ENCODE measurements at places on chromosomes 6 and 20. TPM values are rescaled to one million over a fixed set of nuclear protein-coding genes. Genes with fewer than 3 reads are reported as not detected.

The TXLNB gene
- total RNA-seq, result 0.09 TPM

The ZSCAN16 gene
- total RNA-seq, result 3.0 TPM

The KIAA1755 gene
- not detected for total RNA-seq

The CENPW gene
- total RNA-seq, result 42.7 TPM

The IP6K3 gene
- not detected for total RNA-seq

The WASF1 gene
- total RNA-seq, result 1.2 TPM

The OR2H2 gene
- not detected for total RNA-seq

The TMEM14B gene
- 98.0 TPM for total RNA-seq

DNA sequence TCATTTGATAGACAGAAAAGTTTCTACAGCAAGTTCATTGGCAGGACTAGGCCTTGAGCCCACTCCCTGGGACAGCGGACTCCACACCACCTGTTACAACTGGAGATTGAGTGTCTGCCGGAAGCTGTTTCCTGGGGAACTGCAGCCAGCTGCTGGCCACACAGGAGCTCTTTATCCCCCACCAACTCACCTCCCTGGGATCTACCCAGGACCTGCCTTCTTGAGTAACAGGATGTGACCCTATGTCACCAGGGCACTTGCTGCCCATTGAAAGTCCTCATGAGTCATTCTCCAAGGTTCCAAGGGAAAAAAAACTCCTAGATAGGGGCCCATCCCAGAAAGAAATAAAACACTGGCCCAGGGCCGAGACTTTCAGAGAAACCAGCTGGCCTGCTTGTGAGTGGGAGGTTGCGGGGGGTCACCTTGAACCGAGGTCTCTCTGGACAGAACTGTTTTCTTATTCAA lies 37.4 kb upstream of the SLC9A8 start:
- no peak for DNase-seq

DNA sequence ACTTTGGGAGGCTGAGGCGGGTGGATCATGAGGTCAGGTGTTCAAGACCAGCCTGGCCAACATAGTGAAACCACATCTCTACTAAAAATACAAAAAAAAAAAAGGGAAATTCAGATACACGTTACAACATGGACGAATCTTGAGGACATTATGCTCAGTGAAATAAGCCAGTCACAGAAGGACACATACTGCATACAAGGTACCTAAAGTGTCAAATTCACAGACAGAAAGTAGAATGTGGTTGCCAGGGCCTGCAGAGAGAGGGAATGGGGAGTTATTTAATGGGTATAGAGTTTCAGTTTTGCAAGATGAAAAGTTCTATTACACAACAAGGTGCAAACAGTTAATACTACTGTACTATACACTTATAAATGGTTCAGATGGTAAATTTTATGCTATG lies 75.1 kb downstream of the SNX5 start:
- DNase-seq, result no peak

GRCh38 chr6:79734374-79734773 lies 103.2 kb downstream of the SH3BGRL2 start:
- no peak for DNase-seq

GRCh38 chr20:25116739-25117458 lies 35.0 kb upstream of the VSX1 start:
- DNase-seq, result no peak

DNA sequence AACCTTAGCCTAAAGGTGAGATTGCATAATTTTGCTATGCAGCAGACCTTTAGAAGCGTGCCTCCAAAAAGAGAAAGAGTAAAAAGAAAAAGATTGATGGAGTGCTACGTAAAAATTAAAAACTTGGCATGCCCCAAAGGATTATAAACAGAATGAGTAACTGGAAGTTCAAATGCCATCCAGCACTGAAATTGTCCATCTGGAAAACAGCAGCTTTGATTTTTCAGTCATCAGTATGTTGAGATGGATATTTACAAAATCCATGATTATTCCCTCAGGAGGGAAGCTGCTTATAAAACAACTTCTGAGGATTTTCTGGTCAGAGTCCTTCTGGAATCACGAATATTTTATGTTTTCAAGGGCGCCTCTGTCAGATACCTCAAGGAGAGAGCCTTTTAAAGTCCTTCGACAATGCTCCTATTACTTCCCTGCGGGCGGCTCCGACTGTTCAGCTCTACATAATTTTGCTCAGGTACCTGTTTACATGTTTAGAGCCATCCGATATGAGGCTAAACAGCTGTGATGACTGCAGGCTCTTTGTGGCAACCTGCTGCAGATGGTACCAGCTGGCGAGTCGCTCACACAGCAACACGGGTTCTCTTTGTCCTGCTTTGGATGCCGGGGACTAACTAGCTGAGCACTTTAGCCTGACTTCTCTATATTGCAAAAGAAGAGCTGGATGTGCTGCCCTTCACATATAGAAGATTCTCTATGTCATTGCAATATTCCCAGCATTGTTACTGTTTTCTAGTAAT lies 83.3 kb downstream of the RCAN2 start:
- DNase-seq, result no peak

GRCh38 chr20:40207655-40208054 lies 481.4 kb downstream of the MAFB start:
- DNase-seq, result no peak

- no peak for DNase-seq
Measured at GRCh38 chr6:104597541-104598050, 262.1 kb downstream of the HACE1 start.

- no peak for DNase-seq
Measured at GRCh38 chr6:75282706-75283105, 1.9 kb downstream of the TMEM30A start.

DNA sequence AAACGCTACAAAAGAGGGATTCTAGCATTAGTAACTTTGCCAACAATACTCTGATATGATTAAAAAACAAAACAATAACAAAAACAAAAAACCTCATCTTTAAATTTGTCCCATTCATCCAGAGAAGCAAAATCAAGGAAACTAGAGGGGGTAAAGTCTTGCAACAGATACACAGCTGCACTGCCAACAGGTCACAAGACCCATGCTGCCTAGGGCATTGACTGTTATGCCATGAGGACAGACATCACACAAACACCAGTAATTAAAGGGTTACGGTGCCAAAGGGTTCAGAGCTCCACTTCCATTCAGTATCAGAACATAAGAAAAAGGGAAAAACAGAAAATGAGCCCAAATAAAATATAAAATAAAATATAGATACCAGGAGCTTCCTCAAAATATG lies 1.6 kb downstream of the TBC1D20 start:
- no peak for DNase-seq

- no peak for DNase-seq
Measured at GRCh38 chr20:62202083-62202395, 18.0 kb downstream of the HRH3 start.

- DNase-seq, result no peak
Measured at GRCh38 chr6:149888659-149889058, 9.3 kb downstream of the RAET1E start.

GRCh38 chr6:149560736-149561135 lies 5.4 kb upstream of the GINM1 start:
- DNase-seq, result peak; percentile 71

- peak; percentile 71 for DNase-seq
Measured at GRCh38 chr20:34703424-34704176, 544 bp upstream of the TP53INP2 start.

DNA sequence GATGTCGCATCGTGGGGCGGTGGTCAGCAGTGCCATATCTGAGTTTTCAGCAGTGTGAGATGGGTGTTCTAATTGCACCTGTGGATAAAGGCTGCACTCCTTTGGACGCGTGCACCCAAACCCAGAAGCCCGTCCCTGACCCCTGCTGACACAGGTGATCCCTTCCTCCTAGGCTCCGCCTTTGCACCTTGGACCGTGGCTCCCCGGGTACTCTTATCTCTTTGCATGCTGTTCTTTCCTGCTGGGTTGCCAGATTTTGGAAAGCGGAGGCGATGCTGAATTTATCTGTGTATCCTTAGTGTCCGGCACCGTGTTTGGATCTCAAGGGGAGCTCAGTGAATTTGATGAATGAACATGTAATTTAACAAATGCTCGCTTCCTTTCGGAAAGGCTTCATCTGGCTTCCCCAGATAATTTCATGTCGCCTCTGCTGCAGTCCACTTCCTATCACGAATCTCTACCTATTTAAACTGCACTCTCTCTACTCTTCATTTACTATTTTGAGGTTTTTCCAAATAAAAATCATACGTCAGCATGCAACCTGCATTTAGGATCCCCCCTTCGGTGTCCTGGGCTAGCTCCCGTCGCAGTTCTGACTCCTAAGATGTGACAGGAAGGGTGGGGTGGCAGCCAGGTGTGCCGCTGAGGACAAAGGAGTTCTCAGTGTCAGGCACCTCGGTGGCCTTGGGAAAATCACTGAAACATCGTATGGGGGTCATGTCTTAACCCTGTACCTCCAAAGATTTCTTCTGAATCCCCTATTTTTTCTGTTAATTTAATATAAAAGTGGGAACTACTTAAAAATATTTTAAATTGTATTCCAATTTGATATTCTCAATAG lies 753 bp upstream of the PERP start:
- peak; percentile 74 for DNase-seq

Measured in activated CD4-positive, alpha-beta T cell treated with anti-CD3 and anti-CD28 coated beads, Interleukin-2, amount 10 ng/mL, durations not matched to agents 24 days and 14 days (primary cell).